ENCODE measurements at places on chromosomes 4 and X.

GRCh38 chr4:74364652-74365491 lies at the start of gene EREG:
TSS of gene EREG (plus strand) at chr4:74365145. CDS start at chr4:74365309, 164 bp downstream.
- DNase-seq: peak; percentile 29

DNA sequence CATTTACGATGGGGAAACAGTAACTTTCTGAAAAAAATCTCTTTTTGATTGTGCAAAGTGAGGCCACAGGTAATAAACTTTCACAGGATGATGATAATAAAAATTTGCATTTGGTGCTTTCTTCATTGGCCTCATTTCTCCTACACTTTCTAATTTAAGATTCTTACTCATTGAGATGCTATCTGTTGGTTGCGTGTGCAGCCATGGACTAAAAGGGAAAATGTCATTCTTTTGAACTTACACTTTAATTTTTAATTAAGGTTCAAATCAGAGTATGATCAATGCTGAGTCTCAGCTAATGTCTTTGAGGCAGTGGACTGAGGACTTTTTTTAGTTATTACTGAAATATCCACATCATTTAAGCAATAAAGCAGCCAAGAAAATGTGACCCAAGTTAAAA lies 87.6 kb downstream of the SEL1L3 start:
- no peak for DNase-seq

- DNase-seq: no peak
Observed at GRCh38 chr4:152269448-152270191, 266.3 kb downstream of the FBXW7 start.

GRCh38 chr4:184953421-184953945 lies 64.8 kb upstream of the HELT start:
- DNase-seq: no peak

- DNase-seq: no peak
Observed at GRCh38 chr4:7542781-7543180, 108.1 kb upstream of the PSAPL1 start.

DNA sequence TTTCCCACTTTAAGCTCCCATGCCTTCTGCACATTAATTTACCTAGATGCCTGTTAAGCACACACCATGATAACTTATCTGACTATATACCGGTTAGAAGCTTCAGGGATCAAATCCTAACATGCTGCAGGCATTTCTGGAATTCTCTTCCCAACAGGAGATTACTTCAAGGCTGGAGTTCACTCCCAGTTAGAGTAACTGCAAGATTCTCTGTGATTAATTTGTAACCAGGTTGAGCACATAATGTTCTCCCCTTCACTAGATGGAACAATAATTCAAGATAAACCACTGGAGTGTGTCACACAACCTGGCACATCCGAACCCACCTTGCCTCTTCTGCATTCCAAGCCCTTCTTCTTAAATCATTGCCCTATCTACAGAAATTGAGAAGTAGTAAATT lies 11.8 kb upstream of the UGT2A3 start:
- no peak for DNase-seq

GRCh38 chr4:142044271-142044670 lies 407.9 kb downstream of the IL15 start:
- DNase-seq: no peak

- DNase-seq: peak; percentile 60
Observed at GRCh38 chrX:119690921-119691716, 1.8 kb downstream of the SEPTIN6 start.

GRCh38 chr4:59135248-59135985 lies 2025.2 kb upstream of the IGFBP7 start:
- DNase-seq: no peak

GRCh38 chr4:163744861-163745260 lies 250.4 kb downstream of the TMA16 start:
- DNase-seq: peak; percentile 80

GRCh38 chrX:101229170-101229569 lies 9.6 kb downstream of the DRP2 start:
- DNase-seq: no peak

- no peak for DNase-seq
Observed at GRCh38 chr4:11072463-11072862, 356.2 kb downstream of the HS3ST1 start.

GRCh38 chrX:68083510-68083909 lies 349.8 kb downstream of the OPHN1 start:
- no peak for DNase-seq

DNA sequence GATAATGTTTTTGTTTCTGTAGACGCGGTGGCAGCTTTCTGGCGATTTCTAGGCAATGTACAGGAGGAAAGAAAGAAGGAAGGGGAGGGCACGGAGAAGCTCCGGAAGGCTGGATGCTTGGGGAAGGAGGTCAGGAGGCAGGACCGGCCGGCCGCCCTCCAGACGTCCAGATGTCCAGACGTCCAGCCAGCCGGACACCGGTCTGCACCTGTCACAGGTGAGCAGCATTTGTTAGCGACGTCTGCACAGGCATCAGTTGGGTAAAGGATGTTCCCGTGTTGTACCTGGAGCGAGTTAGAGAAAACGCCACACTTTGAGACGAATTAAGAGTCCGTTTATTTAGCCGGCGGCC lies 90.0 kb upstream of the PPP2R3B start:
- DNase-seq: no peak

DNA sequence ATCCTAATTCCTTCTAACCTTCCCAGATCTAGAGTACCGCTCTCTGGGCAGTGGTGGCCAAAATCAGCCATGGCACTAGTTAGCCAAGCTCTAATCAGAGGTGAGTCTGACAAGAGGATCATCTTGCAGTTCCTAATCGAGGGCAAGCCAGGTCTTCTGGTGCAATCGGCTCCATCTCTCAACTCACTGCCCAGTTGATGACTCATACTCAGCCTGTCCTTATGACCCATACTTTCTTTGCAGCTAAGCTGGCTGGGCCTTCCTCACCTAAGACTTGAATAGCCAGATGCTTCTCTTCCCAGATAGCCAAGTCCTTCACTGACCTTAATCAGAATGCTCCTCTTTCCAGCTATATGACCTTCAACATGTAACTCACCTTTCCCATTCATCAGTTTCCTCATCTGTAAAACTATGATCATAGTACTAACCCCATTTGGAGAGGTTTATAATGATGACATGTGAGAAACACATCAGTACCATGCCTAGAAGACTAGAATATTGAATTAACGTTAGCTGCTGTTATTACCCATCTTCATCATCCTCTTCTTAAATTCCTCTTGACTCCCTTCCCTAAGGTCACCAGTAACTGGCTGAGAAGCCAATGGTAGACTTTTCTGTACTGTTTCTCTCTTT lies 57.1 kb downstream of the RELL1 start:
- DNase-seq: no peak

GRCh38 chrX:52556741-52557140 lies 39.9 kb upstream of the XAGE1B start:
- DNase-seq: no peak

GRCh38 chr4:67546971-67547370 lies 1.7 kb upstream of the CENPC start:
- no peak for DNase-seq

GRCh38 chr4:25163196-25163595 lies 2.9 kb upstream of the SEPSECS start:
- no peak for DNase-seq

DNA sequence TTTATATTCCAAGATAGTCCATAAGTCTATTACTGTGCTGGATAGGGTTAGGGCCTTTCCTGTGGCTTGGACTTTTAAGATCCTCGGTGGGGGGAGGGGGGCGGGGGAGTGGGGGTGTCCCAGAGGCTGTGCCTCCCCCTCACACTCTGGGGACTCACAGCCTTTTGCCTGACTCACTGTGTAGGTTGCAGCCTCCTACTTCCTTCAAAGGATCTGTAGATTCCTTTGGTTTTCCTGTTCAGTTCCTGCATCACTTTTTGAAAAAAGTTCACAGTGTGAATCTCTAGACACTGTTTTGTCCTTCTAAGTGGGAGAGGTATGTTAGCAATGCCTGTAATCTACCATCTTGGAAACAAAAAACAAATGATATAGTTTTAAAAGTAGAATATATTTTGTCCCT lies 999.9 kb downstream of the GLUD2 start:
- DNase-seq: no peak

GRCh38 chr4:98493296-98493695 lies 165.1 kb downstream of the TSPAN5 start:
- peak; percentile 16 for DNase-seq

- no peak for DNase-seq
Observed at GRCh38 chr4:4421356-4421755, 34.5 kb downstream of the NSG1 start.

- DNase-seq: no peak
Observed at GRCh38 chr4:40811956-40812355, 62.2 kb downstream of the NSUN7 start.

DNA sequence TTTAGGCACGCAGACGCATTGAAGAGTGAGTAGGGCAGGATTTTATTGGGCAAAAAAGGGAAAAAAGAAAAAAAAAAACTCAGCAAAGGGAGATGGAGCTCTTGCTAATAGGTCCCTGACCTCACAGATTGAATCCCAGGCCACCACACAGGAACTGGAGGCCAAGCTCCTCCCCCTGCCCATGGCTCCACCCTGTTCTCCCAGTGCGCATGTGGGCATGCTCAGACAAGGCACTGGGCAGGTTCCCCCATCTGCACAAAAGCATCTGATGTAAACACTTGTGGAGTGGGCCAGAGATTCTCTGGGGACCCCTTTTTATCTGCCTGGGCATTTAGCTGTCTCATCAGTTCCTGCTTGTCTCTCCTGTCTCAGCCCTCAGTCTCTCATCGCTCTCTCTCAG lies 9.5 kb downstream of the FRMD7 start:
- no peak for DNase-seq

- DNase-seq: peak; percentile 90
Observed at GRCh38 chr4:2811830-2812611, 19.1 kb downstream of the SH3BP2 start.

DNA sequence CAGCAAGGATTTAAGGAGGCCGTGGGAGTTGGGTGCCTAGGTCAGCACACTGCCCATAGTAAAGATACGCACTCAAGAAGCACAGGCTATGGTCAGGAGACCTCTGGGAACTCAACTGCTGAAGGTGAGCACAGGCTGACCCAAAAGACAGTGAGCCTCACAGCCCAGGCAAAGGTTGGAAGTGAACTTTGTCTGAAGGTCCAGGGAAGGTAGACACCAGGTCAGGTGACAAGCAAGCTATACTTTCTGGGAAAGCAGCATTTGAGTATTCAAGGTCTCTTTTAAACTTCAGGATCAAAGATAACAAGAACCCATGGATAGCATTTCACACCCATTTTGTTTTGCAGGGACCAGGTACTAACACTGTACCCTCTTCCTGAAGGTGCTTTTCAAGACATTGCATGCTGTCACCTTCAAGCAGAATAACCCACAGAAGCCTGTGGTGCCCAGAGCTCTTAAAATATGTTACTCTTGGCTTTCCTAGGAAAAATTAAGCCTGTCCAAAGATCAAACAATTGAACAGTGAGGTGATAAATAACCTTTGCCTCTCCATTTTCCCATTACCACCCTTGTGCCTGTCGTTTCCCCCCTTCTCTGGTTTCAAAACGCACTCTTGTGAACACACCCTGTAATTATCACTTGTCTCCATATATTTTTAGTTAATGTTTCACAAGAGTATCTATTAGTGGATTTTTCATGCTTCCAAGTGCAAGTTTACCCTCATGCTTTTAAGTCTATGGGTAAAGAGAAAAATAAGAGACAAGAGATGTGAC lies 3.4 kb upstream of the S100G start:
- DNase-seq: no peak

DNA sequence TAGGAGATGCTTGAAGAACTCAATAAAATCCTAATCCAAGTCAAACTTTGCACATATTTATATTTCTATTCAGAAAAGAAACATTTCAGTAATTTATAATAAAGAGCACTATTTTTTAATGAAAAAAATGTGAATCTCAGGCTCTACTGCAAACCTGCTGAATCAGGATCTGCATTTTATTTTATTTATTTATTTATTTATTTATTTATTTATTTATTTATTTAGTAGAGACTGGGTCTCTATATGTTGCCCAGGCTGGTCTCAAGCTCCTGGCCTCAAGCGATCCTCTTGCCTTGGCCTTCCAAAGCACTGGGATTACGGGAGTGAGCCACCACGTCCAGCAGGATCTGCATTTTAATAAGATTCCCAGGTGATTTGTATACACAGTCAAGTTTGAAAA lies 16.0 kb downstream of the SUPT20HL1 start:
- no peak for DNase-seq

GRCh38 chr4:182809417-182810102 lies 107.6 kb downstream of the DCTD start:
- no peak for DNase-seq

GRCh38 chrX:100674705-100675104 lies 30.7 kb downstream of the SRPX2 start:
- DNase-seq: no peak

- DNase-seq: no peak
Observed at GRCh38 chr4:76896614-76897535, 1.1 kb downstream of the SOWAHB start.
